ENCODE measurements at places on chromosomes 4 and X. TPM values are rescaled to one million over a fixed set of nuclear protein-coding genes. Genes with fewer than 3 reads are reported as not detected.

DNA sequence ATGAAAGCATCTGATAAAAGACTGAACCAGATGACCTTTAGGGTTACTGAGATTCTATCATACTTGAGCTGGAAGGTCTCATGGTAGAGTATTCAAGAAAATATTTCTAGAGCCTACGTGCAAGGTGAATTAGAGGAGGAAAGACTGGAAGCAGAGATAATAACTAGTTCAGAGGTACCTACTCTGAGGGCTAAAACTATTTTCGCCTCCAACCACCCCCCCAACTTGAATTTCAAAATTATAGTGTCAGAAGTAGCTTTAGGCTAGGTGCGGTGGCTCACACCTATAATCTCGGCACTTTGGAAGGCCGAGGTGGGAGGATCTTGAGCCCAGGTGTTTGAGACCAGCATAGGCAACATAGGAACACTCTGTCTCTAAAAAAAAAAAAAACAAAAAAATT lies 30.9 kb downstream of the NLGN3 start:
- DNase-seq = no peak

GRCh38 chrX:153598541-153599191 lies at the start of gene CCNQ:
Gene CCNQ (minus strand): TSS chrX:153599139. CDS start chrX:153599073, 66 bp downstream.
- DNase-seq = no peak

DNA sequence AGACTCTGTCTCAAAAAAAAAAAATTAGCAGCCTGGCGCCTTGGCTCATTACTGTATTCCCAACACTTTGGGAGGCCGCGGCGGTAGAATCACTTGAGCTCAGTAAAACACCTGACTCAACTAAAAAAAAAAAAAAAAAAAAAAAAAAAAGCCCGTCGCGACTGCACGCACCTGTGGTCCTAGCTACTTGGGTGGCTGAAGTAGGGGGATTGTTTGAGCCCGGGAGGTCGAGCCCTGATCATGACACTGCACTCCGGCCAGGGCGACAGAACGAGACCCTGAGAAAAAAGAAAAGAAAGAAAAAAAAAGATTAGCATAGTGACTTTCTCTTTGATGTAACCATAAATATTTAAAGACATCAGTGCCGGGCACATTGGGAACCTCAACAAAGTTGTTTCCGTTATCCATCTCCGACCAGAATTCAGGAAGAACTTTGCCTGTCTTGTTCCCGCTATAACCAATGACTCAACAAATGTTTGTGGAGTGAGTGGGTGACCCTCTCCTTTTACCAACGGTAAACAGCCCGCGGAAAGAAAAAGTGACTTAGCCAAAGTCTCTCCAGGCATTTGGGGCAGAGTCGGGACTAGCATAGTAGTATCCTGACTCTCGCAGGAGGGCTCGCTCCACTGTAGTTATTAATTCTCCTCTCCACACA lies 553 bp upstream of the MED28 start:
- no peak for DNase-seq

DNA sequence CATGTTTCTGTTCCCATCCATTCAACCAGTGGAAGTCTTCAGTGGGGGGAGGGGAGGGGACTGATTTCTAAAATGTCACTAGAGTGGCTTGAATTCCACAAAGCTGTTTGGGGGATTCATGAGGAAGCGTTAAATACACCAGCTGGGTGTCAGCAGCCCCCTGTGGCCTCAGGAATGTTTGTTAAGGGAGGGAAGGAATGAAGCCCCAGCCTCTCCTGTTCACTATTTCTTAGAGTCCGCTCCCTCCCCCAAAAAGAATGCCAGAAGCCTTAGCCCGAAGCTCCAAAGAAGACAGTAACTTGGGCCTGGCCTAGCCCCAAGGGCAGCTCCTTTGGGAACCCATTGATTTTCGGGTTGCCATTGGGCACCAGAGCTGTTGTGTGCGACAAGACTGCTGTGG lies 3.3 kb downstream of the SHROOM2 start:
- DNase-seq = no peak

GRCh38 chr4:56653461-56654237 lies 27.4 kb downstream of the HOPX start:
- DNase-seq = no peak

GRCh38 chr4:99847362-99847976 lies 30.8 kb downstream of the DAPP1 start:
- no peak for DNase-seq

- no peak for DNase-seq
Observed at GRCh38 chr4:170009291-170009690, 16.9 kb downstream of the MFAP3L start.

DNA sequence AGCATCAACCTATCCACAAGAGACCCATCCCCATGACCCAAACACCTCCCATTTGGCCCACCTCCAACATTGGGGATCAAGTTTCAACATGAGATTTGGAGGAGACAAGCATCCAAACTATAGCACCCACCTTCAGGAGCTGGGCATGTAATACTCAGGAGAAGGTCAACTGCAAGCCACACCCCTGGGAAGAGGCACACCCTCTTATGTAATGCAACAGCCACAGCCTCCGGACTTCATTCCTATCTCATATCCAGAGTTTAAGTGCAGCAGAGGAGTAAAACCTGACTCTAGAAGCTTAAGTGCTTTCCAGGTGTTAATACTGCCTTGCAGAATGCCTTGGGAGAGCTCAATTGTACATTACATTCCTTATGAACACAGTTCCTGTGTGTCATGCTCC lies 197.4 kb downstream of the PTTG2 start:
- DNase-seq = no peak

- no peak for DNase-seq
Observed at GRCh38 chr4:105587841-105588240, 35.4 kb downstream of the ARHGEF38 start.

DNA sequence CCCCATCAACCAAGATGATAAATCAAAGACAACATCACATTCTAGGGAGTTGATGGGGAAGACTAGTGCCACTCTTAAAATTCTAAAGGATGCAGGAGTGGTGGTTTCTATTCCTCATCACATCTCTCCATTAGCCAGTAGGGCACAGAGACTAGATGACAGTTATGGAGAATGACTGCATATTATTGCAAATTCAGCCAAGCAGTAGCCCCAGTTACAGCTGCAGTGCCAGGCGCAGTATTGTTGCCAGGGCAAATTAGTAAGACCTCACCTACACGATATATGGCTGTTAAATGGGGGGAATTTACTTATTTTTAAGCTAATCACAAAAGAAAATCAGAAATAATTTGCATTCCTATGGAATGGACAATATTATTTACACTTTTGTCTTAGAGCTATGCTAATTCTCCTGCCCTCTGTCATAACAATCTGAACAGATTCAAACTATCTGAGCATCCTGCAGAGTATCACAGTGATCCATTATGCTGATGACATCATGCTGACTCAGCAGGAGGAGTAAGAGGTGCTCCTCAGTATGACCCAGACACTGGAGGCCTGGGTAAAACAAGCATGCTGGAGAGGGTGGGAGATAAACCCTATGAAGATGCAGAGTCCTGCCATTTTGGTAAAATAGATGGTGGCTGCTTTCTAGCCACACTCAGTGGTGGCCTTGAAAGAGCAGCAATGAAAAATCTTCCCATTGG lies 24.7 kb downstream of the ETNPPL start:
- DNase-seq = no peak

DNA sequence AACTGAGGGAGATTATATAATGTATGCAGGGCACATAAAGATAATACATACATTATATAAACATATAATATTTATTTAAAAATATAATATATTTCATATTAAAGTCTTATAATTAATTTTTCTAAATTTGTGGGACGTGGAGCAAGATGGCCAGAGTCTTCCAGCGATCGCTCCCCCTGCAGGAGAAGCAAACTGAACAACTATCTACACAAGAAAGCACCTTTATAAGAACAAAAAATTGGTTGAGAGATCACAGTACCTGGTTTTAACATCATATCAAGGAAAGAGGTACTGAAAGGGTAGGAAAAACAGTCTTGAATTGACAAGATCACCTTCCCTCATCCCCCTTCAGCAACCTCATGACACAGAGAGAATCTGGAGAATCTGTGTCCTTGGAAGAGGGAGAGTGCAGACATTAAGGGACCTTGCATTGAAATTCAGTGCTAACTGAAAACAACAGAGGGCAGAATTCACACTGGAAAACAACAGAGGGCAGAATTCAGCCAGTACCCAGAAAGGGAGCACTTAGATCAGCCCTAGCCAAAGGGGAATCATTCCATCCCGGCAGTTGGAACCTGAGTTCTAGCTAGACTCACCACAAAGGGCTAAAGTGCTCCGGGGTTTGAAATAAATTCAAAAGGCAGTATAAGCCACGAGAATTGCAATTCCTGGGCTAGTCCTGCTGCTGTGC lies 262.5 kb upstream of the NDST3 start:
- DNase-seq = no peak

GRCh38 chr4:1472911-1473518 lies 66.8 kb upstream of the NKX1-1 start:
- no peak for DNase-seq

PNPLA4 gene
- total RNA-seq = 33.8 TPM

JCHAIN gene
- total RNA-seq = 29.0 TPM

CHM gene
- 12.2 TPM for total RNA-seq

STPG2 gene
- not detected for total RNA-seq

HHIP gene
- not detected for total RNA-seq

PAGE1 gene
- total RNA-seq = not detected

RHOXF2 gene
- total RNA-seq = not detected

SNCA gene
- total RNA-seq = 1.6 TPM

SYN1 gene
- not detected for total RNA-seq

Measured in esophagus squamous epithelium (tissue), 5 donors.